Activated CD4-positive, alpha-beta memory T cell treated with anti-CD3 and anti-CD28 coated beads, Interleukin-2, amount 10 ng/mL, durations not matched to agents 7 days and 5 days (primary cell): ENCODE measurements at places on chromosomes 1 and 21. TPM values are rescaled to one million over a fixed set of nuclear protein-coding genes. Genes with fewer than 3 reads are reported as not detected.

DNA sequence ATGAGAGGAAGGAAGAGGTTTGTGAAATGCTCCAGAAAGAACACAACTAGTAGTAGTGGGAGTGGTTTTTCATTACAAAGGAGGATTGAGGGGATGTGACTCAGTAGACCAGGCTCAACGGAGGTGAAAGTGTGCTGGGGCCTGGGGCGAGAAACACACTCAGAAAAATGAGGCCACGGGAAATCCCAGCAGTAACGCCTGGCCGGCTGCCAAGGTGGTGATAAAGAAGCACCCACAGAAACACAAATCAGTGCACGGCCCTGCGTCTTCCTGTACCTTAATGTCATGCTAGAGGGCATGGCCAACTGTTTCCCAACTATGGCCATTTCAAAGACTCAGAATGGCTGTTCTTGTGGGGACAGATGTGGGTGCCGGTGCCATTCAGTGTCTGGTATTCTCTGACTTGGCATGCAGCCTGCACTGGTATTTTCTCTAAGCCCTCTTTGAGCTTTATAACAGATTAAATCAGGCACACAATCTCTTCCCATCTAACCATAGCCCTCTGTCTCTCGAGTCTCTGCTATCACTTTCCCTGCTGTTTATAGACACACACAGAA is 38.2 kb downstream of the URB2 start:
- peak; percentile 67 for DNase-seq
- no peaks in the 10 kb centered on the region for H3K27me3 ChIP-seq
- no peak overlapping the region for H3K27ac ChIP-seq
- H3K36me3 ChIP-seq: peaks cover 11% of the 10 kb centered on the region
- H3K4me3 ChIP-seq: no peak overlapping the region

DNAJC28 gene
- 0.55 TPM for total RNA-seq

HCRTR1 gene
- total RNA-seq: not detected

DNA sequence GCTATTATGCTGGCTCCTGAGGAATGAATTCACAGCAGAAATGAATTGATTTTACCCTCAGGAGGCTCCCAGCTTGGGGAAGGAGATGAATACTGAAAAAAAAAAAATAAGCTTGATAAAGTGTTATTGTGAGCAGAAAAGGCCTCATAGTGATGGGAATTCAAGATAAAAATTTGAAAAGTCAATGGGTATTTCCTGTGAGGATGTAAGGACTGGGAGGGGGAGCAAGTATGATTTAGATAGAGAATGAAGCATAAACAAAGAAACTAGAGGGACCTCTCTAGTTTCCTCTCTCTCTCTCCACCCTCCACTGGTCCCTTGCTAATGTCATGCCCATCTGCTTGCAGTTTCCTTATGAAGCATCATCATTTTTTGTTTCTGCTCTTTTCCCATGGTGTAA is 439.0 kb upstream of the PLXNA2 start:
- no peak overlapping the region for H3K27ac ChIP-seq
- H3K27me3 ChIP-seq: peaks cover 2% of the 10 kb centered on the region
- DNase-seq: no peak
- no peaks in the 10 kb centered on the region for H3K4me1 ChIP-seq
- no peaks in the 10 kb centered on the region for H3K36me3 ChIP-seq

- DNase-seq: no peak
- H3K27me3 ChIP-seq: no peaks in the 10 kb centered on the region
- peaks cover 71% of the 10 kb centered on the region for H3K36me3 ChIP-seq
- peak overlapping the region; percentile 100 for H3K4me3 ChIP-seq
- peaks cover 77% of the 10 kb centered on the region for H3K4me1 ChIP-seq
Observed at GRCh38 chr1:12170263-12170671, 3.5 kb downstream of the TNFRSF1B start.

- peaks cover 18% of the 10 kb centered on the region for H3K27me3 ChIP-seq
- H3K36me3 ChIP-seq: no peaks in the 10 kb centered on the region
- H3K4me3 ChIP-seq: no peak overlapping the region
- no peak for DNase-seq
- no peak overlapping the region for H3K27ac ChIP-seq
- peaks cover 17% of the 10 kb centered on the region for H3K4me1 ChIP-seq
Observed at GRCh38 chr1:224747578-224747977, 131.5 kb downstream of the CNIH3 start.

DNA sequence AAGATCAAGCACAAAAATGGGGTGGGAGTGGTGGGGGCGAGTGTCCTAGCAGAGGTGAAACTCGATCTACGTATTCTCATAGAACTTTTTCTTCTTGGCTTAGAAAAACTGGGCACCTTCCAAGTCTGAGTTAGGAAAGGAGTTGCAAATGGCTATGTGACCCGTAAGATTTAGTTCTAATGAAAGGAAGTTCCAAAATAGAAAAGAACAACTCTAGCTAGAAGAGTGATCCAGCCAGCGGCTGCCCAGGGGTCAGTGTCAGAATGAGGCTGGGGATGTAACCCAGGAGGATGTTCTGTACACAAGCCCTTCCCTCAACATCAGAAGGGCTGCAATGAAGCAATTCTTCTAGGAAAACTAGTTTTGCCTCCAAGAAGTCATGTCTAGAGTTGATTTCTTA is 5.2 kb downstream of the MTARC1 start:
- no peak overlapping the region for H3K4me3 ChIP-seq
- no peaks in the 10 kb centered on the region for H3K36me3 ChIP-seq
- DNase-seq: no peak
- no peaks in the 10 kb centered on the region for H3K4me1 ChIP-seq
- peaks cover 26% of the 10 kb centered on the region for H3K27me3 ChIP-seq

DNA sequence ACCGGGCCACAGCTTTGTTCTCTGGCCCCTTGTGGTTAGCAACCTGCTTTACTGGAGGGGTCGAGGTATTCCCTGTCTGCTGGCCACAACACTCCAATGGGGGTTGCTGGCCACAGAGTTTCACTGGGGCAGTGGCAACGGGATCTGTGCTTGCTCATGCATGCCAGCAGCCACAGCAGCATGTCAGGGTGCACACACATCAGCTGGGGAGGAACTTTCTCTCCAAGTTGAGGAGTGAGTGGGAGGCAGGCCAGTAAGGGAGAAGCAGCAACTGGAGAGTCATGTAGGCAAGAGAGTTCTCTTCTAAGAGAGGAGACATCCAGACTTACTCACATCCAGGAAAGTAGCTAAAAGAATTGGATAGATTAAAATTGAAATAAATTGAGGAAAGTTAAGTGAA is 38.0 kb downstream of the SAMD13 start:
- peaks cover 3% of the 10 kb centered on the region for H3K27me3 ChIP-seq
- DNase-seq: no peak
- no peak overlapping the region for H3K27ac ChIP-seq

GRCh38 chr1:52852854-52853253 is 10.3 kb downstream of the ZYG11A start:
- H3K4me3 ChIP-seq: no peak overlapping the region
- H3K36me3 ChIP-seq: no peaks in the 10 kb centered on the region
- DNase-seq: no peak
- H3K27ac ChIP-seq: no peak overlapping the region
- H3K4me1 ChIP-seq: no peaks in the 10 kb centered on the region

- no peaks in the 10 kb centered on the region for H3K36me3 ChIP-seq
- no peaks in the 10 kb centered on the region for H3K4me1 ChIP-seq
- H3K27ac ChIP-seq: no peak overlapping the region
- H3K4me3 ChIP-seq: no peak overlapping the region
Observed at GRCh38 chr21:41086569-41086968, 81.4 kb upstream of the BACE2 start.

GRCh38 chr1:218880484-218881060 is 293.1 kb upstream of the LYPLAL1 start:
- no peak overlapping the region for H3K27ac ChIP-seq
- no peak for DNase-seq
- H3K4me3 ChIP-seq: no peak overlapping the region
- H3K36me3 ChIP-seq: no peaks in the 10 kb centered on the region

DNA sequence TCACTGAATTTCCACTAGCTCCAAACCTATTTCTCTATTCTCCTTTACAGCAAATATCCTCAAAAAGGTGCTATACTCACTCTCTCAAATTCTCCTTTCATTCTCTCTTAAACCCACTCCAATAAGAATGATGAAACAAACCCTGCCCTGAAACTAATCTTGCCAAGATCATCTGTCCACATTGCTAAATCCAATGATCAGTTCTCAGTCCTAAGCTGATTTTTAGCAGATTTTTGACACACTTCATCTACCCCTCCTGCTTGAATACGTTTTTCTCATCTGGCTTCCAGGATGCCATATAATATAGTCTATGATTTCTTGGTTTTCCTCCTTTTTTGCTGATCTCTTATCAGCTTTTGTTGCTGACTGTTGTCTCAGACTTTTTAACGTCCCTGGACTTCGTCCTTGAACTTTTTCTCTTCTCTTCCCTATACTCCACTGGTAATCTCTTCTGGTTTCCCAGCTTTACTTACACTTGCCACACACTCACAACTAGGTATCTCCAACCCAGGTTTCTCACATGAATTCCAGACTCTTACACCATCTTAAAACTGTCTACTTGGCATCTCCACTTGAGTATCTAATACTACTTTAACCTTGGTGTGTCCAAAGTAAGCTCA is 35.3 kb downstream of the RERE start:
- no peak for DNase-seq
- no peaks in the 10 kb centered on the region for H3K27me3 ChIP-seq
- H3K4me3 ChIP-seq: no peak overlapping the region

RPTN gene
- not detected for total RNA-seq

GRCh38 chr1:224631462-224632115 is 15.5 kb downstream of the CNIH3 start:
- H3K4me3 ChIP-seq: no peak overlapping the region
- H3K4me1 ChIP-seq: peaks cover 2% of the 10 kb centered on the region
- peaks cover 15% of the 10 kb centered on the region for H3K27me3 ChIP-seq
- no peak overlapping the region for H3K27ac ChIP-seq

DNA sequence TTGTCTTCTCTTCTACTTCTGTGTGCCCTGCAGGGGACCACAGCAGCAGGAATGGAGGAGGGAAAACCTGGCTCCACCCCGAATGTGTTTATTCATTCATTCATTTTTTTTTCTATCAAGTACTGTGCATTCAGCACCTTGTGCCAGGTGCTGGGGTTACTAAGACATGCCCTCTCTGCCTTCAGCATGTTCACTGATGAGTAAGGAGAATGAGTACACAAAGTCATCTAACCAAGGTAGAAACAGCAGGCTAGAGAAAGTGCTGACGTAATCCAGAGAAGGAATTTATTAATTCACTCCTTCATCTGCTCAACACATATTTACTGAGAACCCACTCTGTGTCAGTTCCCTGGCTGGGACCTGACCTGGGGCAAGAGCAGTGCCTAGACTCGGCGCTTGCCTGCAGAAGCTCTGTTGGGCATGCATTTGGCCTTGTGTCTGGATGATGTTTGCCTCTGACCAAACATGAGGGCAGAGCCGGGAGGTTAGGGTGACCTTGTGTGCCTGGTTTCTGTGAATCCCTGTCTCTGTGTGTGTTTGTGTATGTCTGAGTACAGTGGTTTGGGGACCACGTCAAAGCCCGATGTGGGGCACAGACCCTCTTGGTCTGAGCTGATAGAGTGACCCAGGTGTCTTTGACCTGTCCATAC is 3.3 kb upstream of the MYOG start:
- H3K4me3 ChIP-seq: no peak overlapping the region
- H3K27ac ChIP-seq: no peak overlapping the region
- no peaks in the 10 kb centered on the region for H3K36me3 ChIP-seq
- peaks cover 6% of the 10 kb centered on the region for H3K27me3 ChIP-seq

DNA sequence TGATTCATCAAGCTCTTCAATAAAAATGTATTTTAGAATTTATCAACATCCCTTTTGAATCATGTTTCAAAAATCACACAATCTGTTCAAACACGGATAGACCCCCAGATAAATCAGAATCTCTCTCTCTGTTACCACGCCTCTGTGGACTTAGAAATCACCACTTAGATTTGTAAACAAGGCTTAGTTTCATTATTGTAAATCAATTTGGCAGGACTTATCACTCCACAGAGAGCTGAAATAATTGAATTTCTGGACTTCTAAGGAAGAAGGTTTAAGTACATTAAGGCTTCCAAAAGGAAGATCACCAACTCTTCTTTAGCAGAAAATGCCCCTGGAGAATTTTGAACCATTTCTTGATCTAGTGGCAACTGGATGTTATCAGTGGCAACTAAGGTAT is 100.4 kb downstream of the APP start:
- no peak for DNase-seq
- no peak overlapping the region for H3K4me3 ChIP-seq
- no peak overlapping the region for H3K27ac ChIP-seq
- H3K36me3 ChIP-seq: no peaks in the 10 kb centered on the region

GUCA2B gene
- total RNA-seq: not detected

RIMS3 gene
- 6.1 TPM for total RNA-seq

MYCL gene
- 0.18 TPM for total RNA-seq

GRCh38 chr1:7108251-7108650 is 323.0 kb downstream of the CAMTA1 start:
- no peak for DNase-seq
- no peaks in the 10 kb centered on the region for H3K36me3 ChIP-seq
- no peaks in the 10 kb centered on the region for H3K27me3 ChIP-seq
- no peak overlapping the region for H3K4me3 ChIP-seq
- no peaks in the 10 kb centered on the region for H3K4me1 ChIP-seq
- H3K27ac ChIP-seq: no peak overlapping the region

DNA sequence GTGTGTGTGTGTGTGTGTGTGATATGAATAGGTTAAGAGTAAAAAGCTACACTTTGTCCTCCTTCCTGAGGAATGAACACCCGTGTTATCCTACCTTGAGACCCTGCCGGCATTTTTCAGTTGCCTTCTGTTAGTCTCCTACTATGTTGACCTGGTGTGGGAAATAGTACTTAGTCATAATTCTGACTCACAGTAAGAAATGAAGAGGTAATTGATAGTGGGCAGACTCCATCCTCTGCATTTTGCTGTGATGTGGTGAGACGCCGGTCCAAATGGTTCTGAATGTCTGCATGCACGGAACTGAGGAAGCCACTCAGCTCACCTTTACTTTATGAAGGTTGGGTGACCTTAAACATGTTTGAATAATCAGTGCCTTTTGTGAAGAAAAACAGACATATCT is 12.6 kb downstream of the CD101 start:
- peaks cover 11% of the 10 kb centered on the region for H3K4me1 ChIP-seq
- no peak for DNase-seq
- no peaks in the 10 kb centered on the region for H3K27me3 ChIP-seq
- no peak overlapping the region for H3K27ac ChIP-seq
- H3K4me3 ChIP-seq: no peak overlapping the region
- H3K36me3 ChIP-seq: no peaks in the 10 kb centered on the region

DNA sequence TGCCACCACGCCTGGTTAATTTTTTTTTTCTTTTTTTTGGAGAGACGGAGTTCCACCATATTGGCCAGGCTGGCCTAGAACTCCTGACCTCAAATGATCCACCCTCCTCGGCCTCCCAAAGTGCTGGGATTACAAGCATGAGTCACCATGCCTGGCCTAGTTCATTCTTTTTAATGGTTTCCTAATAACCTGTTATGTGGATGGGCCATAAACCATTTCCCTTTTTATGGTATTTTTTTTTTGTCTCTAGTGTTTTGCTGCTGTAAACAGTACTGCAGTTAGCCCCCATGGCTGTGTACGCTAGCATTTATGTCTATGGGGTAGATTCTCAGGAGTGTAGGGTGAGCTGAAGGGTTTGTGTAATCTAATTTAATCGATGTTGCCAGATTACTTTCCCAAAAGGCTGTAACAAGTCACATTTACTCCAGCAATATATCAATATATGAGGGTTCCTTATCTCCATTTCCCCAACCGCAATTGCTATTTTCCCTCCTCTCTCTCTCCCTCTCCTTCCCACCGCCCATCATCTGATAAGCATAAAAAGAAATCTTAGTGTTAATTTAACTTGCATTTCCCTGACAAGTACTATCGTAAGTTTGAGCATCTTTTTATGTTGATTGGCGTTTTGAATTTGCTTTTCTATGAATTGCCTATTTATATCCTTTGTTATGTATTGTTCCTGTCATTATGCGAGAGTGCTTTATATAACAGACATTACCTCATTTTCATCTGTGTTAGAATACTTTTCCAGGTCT is 28.7 kb downstream of the RCSD1 start:
- H3K27ac ChIP-seq: no peak overlapping the region
- DNase-seq: no peak
- H3K36me3 ChIP-seq: peaks cover 77% of the 10 kb centered on the region
- no peak overlapping the region for H3K4me3 ChIP-seq
- H3K27me3 ChIP-seq: no peaks in the 10 kb centered on the region
